ENCODE measurements at places on chromosomes 4 and X. TPM values are rescaled to one million over a fixed set of nuclear protein-coding genes. Genes with fewer than 3 reads are reported as not detected.

Gene IQCM
- polyA plus RNA-seq, result 0.38 TPM

Gene SMAD1
- polyA plus RNA-seq, result 14.1 TPM

Gene RAB9B
- polyA plus RNA-seq, result not detected

Gene AMTN
- not detected for polyA plus RNA-seq

Gene AFM
- 0.01 TPM for polyA plus RNA-seq

Gene F8
- polyA plus RNA-seq, result 1.4 TPM
